ENCODE measurements at places on chromosomes 3 and 15. TPM values are rescaled to one million over a fixed set of nuclear protein-coding genes. Genes with fewer than 3 reads are reported as not detected.

The IL17RE gene
- polyA plus RNA-seq, result 0.44 TPM

The SNURF gene
- 30.8 TPM for polyA plus RNA-seq

The ASB14 gene
- polyA plus RNA-seq, result 0.03 TPM

The AP3B2 gene
- 0.46 TPM for polyA plus RNA-seq

The HGD gene
- polyA plus RNA-seq, result 48.8 TPM

The SI gene
- polyA plus RNA-seq, result not detected

The CHRM5 gene
- not detected for polyA plus RNA-seq

The FAM81A gene
- polyA plus RNA-seq, result 11.5 TPM

The SLC2A2 gene
- polyA plus RNA-seq, result not detected

The MYZAP gene
- 1.8 TPM for polyA plus RNA-seq

The CIDEC gene
- 2.8 TPM for polyA plus RNA-seq

The PLCH1 gene
- 2.1 TPM for polyA plus RNA-seq

The TNNC1 gene
- polyA plus RNA-seq, result 2.8 TPM

The GOLGA8R gene
- polyA plus RNA-seq, result 0.56 TPM

The MORC1 gene
- not detected for polyA plus RNA-seq

The SKOR1 gene
- polyA plus RNA-seq, result 0.11 TPM

The CCDC39 gene
- not detected for polyA plus RNA-seq

The RTP3 gene
- polyA plus RNA-seq, result not detected

The ALAS1 gene
- 53.9 TPM for polyA plus RNA-seq

The GABRA5 gene
- polyA plus RNA-seq, result 79.8 TPM

Data from A549 (cell line).